Fibroblast of the conjunctiva (primary cell): ENCODE measurements at places on chromosomes 12 and 14.
A peak's percentile ranks its signal among the peaks of the same experiment; 100 is the strongest.

DNA sequence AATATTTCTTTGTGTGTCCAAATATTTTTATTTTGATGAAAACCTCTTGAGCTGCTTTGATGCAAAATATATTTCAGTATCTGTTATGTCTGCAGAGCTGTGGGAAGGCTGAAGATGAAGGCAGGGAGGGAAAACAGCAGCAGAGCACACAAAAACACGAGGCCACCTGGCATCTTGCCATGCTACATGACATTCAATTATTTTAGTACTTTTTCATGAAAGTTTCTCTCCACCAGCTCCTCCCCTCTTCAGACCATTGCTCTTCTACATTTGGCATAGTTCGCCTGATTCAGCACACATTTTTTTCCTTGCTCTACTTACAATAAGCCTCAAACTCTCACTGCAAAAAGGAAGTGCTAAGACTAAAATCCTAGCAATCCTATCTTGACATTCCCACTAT lies 4.6 kb upstream of the ALX1 start:
- DNase-seq, result peak; percentile 81

GRCh38 chr12:4268329-4269181 lies 5.0 kb upstream of the CCND2 start:
- no peak for DNase-seq

DNA sequence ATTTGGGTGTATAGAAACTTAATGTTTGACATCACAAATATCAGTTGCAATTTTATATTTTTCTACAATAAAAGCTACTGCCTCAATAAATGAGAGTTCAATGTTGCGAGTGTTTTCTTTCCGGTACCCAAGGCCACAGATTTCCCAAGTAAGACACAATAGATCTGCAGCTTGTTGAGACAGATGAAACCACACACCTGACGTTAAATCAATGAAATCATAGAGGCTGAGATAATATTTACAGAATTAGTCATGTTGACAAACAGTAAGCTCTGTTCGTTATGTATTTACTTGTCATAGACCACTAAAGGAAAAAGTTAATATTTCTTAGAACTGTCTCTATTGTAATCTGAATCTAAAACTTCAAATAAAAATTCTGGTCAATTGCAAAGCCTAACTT lies 49.2 kb upstream of the PTHLH start:
- no peak for DNase-seq

DNA sequence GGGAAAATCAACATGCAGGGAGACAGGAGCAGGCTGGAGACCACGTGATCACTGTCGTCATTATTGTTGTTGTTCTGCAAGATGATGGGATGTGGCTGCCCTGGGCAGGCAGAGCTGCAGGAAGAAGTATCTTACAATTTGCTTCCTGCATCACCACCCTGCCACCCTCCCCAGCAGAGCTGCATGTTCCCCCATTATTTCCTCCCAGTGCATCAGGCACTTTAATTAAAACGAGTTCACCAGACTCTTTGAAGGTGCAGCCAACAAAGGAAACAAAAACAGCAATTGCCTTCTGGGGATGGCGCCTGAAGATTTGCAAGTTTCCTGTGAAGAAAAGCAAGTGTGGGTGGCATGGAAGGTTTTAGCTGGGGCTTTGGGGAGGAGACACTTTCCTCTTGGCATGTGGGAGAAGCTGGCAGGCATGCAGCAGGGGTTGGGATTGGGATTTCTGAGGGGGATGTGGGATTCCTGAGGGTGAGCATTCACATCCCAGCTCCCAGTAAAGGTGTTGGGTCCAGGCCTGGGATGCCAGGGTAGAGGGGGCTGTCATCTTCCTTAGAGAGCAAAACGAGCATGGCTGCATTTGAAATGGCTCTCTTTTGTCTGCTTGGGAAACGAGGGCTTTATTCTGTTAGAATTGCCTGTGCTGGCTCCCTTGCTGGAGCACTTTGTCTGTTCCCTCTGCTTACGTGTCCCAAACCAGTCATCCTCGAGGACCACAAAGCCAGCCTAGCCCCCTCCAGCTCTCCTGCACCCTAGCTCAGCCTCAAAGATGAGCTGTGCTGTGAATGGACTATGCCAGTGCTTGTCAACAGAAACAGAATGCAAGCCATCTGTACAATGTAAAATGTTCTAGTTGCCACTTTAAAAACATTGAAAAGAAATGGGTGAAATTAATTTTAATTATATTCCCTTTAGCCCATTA lies 11.5 kb upstream of the C14orf132 start:
- no peak for DNase-seq

GRCh38 chr14:69769623-69770022 lies 2.7 kb downstream of the SRSF5 start:
- no peak for DNase-seq

- DNase-seq, result no peak
Measured at GRCh38 chr12:69168828-69169227, 70.5 kb upstream of the CPSF6 start.

DNA sequence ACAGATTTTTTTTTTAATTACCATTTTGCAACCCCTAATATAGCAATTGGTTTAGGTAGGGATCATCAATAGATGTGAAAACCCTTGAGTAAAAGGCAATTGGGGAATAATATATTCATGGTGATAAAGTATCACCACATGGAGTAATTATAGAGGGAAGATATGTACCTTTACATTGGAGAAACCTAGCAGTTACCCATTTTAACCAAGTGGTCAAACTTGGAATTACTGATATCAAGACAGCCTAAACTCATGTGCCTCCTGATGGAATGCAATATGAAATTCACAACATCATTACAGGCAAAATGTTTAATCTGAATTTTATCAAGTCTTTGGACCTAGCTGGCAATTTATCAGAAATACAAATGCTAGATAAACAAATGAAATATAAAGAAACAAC lies 6.7 kb upstream of the SLC10A1 start:
- no peak for DNase-seq

- no peak for DNase-seq
Measured at GRCh38 chr14:103116636-103117035, 6.6 kb upstream of the TNFAIP2 start.

- DNase-seq, result no peak
Measured at GRCh38 chr12:70400124-70400523, 34.0 kb downstream of the KCNMB4 start.
